ENCODE measurements at places on chromosomes 2 and 18.

DNA sequence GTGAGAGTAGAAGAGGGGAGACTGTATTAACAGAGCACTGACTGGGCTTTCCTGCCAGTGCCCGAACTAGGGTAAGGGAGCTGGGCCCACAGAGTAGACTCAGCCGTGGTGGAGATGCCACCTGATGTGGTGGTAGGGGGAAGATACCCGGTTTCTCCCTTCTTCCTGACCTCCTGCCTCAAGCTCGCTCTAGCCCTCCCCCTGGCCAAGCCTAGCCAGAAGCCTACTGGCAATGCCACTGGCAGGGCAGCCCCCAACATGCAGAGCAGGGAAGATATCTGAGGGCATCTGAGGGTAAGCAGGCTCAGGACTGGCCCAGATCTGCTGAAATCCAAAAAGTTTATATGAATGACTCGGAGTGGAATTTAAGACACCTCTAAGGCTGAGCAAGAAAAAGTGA, 162.6 kb upstream of the SMAD2 start:
- no peak for DNase-seq

DNA sequence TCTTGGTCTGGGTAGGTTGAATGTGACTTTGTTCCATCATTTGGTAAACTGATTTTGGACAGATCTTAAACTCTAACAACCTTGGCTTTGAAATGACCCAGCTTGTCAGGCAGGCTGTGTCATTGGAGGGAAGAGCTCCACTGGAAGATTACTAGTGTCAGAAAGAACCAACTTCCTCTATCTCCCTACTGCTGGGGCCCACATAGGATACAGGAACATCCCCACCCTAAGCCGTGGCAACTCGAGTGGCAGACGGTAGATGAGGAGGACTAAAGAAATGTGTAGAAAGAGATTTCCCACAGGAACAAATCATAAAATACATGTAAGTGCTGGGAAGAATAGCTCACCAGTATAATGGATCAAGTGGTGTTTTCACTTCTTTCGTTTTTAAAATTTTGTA, 4.3 kb upstream of the G6PC2 start:
- no peak for DNase-seq

- DNase-seq: no peak
Measured at GRCh38 chr2:134217351-134217750, 36.5 kb upstream of the MGAT5 start.

- DNase-seq: no peak
Measured at GRCh38 chr2:18178736-18179349, 300.4 kb downstream of the KCNS3 start.

GRCh38 chr2:487186-488079, 189.8 kb downstream of the TMEM18 start:
- DNase-seq: no peak

DNA sequence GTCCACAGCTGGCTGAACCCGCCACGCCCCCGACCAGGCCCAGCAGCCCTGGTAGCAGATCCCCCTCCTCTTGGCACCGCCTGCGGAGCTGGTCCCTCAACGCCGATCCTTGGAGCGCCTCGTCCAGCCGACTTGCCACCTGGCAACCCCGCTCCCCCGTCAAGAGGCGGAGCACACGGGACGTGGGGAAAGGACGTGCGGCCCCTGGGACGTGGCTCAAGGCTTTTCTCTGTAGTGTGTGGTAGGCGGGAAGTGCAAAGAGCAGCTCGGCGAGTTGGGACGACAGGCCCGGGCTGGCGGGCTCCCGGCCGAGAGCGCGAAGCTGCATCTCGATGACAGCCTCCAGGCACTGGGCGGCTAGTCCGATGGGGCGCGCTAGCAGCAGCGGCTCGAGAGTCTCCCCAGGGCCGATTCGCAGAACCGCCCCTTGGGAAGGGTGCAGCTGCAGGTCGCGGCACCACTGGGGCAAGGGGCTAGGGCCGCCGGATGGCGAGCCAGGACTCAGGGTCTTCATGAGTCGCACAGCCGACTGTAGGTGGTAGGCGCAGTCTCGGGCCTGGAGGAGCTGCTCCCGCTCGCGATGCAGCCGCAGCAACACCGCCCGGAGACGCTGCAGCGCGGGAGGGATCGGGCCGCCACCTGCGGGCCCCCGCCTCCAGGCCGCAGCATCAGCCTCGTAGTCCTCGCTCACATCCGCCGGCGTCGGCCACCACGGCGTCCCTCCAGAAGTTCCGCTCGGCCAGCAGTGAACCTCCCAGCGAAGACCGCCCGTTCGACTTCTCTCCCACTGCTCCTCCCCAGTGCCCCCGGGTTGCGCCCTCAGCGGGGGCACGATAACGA, 617 bp downstream of the CCDC142 start:
- DNase-seq: no peak

DNA sequence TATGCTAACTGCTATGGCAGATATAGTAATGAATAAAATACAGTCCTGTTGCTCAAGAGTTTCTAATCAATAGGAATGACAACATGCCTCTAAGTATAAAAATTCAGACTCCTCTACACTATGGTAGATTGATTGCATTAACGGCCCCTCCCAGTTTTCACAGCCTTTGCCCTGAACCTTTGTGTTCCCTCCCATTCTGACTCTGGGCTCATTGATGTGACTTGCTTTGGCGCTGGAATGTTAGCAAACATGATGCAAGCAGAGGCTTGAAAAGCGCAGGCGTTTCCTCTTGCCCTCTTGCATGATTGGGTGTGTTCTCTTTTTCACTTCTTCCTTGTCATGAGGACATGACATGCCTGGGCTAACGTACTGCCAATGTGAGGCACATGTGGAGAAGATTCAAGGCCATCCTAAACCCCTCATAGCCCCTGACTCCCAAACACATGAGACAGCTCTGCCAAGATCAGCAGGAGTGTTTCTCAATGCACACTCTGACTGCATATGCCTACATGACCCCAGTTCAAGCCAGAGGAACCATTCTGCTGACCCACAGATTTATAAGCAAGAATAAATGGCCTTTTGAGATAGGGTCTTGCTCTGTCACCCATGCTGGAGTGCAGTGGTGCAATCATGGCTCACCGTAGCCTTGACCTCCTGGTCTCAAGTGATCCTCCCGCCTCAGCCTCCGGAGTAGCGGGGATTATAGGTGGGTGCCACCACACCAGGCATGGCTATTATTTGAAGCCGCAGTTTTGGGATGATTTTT, 49.7 kb upstream of the CD28 start:
- no peak for DNase-seq
